ENCODE measurements at places on chromosomes 16 and 17. TPM values are rescaled to one million over a fixed set of nuclear protein-coding genes. Genes with fewer than 3 reads are reported as not detected.

Gene PMFBP1
- total RNA-seq, result 0.88 TPM

Gene TP53TG3C
- total RNA-seq, result not detected

DNA sequence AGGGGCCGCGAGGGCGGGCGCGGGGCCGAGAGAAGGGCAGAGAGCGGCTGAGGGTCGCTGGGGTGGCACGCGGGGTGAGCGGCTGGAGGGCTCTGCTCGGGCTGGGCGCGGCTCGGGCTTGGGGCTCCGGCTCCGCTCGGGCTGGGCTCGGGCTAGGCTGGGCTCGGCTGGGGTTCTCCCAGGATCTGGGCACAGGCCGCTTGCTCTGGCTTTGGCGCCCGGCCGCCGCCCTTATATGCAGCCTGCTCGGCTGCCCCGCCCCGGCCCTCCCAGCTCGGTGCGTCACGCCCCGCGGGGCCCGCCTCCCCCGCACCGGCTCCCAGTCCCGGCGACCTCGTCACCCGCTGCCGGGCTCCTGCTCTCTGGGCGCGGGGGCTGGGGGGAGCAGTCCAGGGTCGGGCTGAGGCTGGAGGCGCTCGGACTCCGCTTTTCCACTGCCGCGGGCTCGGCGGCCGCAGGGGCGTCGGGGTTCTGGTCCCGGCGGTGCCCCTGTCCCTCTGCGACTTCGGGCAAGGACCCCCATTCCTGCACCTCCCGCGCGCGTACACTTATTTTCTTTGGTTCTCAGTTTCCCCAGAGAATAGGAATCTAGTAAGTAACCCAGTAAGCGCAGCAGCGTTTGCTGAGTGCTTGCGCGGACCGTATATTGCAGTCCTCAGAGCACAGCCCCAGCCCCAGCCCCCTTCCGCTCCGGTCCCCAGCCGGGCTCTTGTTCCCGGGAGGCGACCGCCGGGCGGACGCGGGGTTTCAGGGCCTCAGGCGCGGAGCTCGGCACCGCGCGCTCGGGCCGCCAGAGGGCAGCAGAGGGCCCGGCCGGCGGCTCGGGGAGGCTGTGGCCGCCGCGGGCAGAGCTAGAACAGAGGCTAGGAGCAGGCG is at the start of gene RASD1:
Gene RASD1, minus strand, starts transcription at position 207 of the 876 bp plus-strand sequence. CDS start 214 bp downstream, outside the sequence.
- DNase-seq, result peak; percentile 91
- H3K27me3 ChIP-seq, result no peaks in the 10 kb centered on the region
- peaks cover 18% of the 10 kb centered on the region for H3K4me1 ChIP-seq
- H3K4me3 ChIP-seq, result peak within 1 kb of the TSS; percentile 80

Gene SRRM2
- total RNA-seq, result 268 TPM

GRCh38 chr17:34130544-34130943 is 124.5 kb upstream of the CCL2 start:
- no peaks in the 10 kb centered on the region for H3K36me3 ChIP-seq
- DNase-seq, result no peak
- no peak overlapping the region for H3K4me3 ChIP-seq
- H3K27ac ChIP-seq, result no peak overlapping the region
- no peaks in the 10 kb centered on the region for H3K27me3 ChIP-seq

- H3K4me1 ChIP-seq, result peaks cover 12% of the 10 kb centered on the region
- no peaks in the 10 kb centered on the region for H3K27me3 ChIP-seq
- H3K27ac ChIP-seq, result peak overlapping the region; percentile 48
- no peak overlapping the region for H3K4me3 ChIP-seq
- H3K36me3 ChIP-seq, result peaks cover 42% of the 10 kb centered on the region
- DNase-seq, result peak; percentile 38
These were observed 6.5 kb upstream of the QRICH2 start for GRCh38 chr17:76314392-76315227.

DNA sequence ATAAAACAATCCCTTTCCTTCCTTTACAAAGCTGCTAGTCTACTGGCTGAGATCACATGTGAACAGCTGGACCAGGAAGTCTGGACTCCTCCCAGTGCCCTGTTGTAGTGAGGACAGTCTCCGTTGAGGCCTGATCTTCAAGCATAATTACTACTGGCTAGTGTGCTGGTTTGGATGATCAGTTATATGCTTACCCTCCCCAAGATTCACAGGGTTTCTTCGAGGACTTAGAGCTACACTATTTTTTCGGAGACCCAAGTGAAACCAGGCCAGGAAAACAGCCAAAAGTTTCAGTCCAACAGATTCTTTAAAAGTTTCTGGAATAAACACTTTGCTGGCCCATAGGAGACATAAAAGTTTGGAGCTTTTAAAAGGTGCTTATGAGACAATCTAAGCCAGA is 194.9 kb upstream of the CDH11 start:
- H3K4me1 ChIP-seq, result no peaks in the 10 kb centered on the region
- H3K27ac ChIP-seq, result no peak overlapping the region
- H3K36me3 ChIP-seq, result no peaks in the 10 kb centered on the region
- DNase-seq, result no peak
- no peak overlapping the region for H3K4me3 ChIP-seq
- H3K27me3 ChIP-seq, result no peaks in the 10 kb centered on the region

Gene USP10
- total RNA-seq, result 63.0 TPM

DNA sequence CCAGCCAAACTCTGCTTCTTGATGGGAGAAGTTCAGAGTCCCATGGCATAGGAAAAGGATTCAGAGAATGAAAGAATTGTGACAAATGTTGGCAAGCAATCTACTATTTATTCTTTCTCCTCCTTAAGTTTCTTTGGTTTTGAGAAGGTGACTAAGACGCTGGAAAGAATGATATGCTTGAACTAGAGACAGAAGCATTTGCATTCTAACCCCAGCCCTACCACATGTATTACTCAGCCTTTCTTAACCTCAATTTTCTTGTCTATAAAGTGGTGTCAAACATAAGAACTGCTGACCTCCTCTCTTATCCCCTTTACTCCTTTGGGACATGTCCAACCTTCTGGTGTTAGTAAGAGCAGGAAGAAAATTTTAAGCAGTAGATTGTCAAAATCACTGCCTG is 124.7 kb downstream of the HS3ST2 start:
- no peaks in the 10 kb centered on the region for H3K27me3 ChIP-seq
- DNase-seq, result no peak
- no peak overlapping the region for H3K4me3 ChIP-seq
- no peak overlapping the region for H3K27ac ChIP-seq

Gene SLFN14
- total RNA-seq, result not detected

DNA sequence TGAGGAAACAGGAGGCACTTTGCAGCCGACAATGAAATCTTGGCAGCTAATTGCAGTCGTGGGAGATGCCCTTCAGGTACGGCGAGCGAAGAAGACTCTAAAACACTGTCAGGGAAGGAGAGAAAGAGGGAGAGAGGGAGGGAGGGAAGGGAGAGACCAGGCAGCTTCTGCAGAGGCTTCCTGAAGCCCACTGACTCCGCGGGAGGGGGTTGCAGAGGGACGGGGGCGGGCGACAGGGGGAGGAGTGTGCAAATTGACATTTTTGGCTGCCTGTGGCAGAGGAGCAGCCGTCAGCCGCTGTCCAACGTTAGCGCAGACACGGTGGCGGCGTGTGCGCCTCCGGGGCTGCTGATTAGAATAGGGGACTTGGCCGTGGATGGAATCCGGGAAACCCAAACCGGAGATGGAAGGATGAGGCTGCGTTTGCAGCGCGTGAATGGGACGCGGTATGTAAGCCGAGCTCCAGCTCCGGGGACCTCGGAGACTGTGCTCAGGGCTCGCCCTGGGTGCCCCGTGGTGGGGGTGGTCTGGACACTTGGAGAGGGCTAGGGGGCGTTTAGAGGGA is 849.1 kb upstream of the RBFOX1 start:
- no peaks in the 10 kb centered on the region for H3K36me3 ChIP-seq
- no peaks in the 10 kb centered on the region for H3K27me3 ChIP-seq
- H3K4me1 ChIP-seq, result no peaks in the 10 kb centered on the region
- no peak for DNase-seq

- no peak overlapping the region for H3K27ac ChIP-seq
- H3K36me3 ChIP-seq, result no peaks in the 10 kb centered on the region
- no peak for DNase-seq
- H3K4me1 ChIP-seq, result no peaks in the 10 kb centered on the region
These were observed 6.5 kb upstream of the CCL23 start for GRCh38 chr17:36024106-36024869.

GRCh38 chr16:65783709-65784474 is 582.6 kb upstream of the CDH5 start:
- no peak overlapping the region for H3K4me3 ChIP-seq
- H3K27me3 ChIP-seq, result no peaks in the 10 kb centered on the region
- no peaks in the 10 kb centered on the region for H3K4me1 ChIP-seq
- H3K27ac ChIP-seq, result no peak overlapping the region
- no peaks in the 10 kb centered on the region for H3K36me3 ChIP-seq

DNA sequence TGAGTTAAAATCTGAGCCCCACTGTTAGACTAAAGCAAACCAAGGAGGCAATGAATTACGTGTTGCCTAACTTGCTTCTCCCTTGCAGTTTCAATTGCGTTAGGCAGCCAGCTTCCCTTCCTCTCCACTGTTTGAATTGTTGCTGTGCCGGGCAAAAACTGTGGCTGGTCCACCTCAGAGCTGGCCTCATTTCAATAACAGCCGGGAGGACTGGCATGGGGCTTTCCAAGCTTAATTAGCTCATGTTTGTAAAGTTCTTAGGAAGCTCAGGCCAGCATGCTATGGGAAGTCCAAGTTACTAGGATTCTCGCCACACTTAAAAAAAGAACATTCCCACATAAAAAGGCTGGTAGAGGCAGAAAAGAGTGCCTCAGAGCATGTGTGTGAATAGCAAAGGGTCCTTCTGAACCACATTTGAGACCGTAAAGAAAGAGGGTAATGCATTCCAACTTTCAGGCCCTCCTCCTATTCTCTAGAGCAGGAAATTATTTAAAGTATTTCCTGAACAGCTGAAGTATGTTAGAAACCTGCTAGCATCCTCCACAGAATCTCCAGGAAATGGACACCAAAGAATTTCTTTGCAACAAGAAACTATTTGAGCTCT is 79.0 kb upstream of the SMURF2 start:
- peak overlapping the region; percentile 6 for H3K27ac ChIP-seq
- no peak overlapping the region for H3K4me3 ChIP-seq
- no peaks in the 10 kb centered on the region for H3K27me3 ChIP-seq
- DNase-seq, result peak; percentile 37

DNA sequence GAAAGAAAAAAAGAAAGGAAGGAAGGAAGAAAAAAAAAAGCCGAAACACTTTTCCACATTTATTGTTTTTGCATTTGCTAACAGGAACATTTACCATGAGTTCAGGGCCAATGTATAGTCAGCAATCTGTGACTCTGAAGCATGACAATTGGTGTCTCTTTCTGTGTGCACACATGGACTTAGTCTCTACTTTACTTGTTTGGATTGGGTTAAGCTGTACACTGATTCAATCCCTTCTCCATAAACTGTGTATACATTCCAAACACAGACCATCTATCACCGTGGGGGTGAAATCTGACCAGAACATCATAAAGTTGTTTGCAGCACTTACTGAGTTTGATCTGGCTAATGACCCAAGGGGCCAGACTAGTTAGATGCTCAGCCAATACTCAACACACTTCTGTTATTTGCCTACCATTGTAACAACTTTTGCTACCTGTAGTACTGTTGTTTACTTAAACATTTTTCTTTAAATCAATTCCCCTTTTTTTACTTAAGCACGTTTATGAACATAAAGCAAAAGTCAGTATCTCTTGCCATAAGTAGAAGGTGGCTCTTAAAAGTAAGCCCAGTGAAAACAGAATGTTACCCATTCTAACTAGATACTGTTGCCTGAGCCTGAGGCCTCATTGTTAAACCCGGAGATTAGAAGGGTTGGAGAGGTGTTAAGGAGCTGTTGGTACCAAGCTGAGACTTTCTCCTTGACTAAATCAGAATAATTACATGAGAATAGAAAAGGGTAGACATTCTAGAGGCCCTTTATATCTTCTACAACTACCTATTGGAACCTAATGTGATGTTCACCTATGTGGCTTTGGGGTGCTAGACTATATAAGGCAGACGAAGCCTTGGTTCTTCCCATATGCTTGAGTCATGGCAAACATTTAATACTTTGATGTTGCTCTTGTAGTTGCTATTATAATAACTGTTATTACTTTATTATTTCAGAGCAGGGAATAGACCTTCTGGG is 41.8 kb downstream of the SCNN1B start:
- no peaks in the 10 kb centered on the region for H3K4me1 ChIP-seq
- DNase-seq, result no peak
- no peak overlapping the region for H3K4me3 ChIP-seq
- H3K27ac ChIP-seq, result no peak overlapping the region

DNA sequence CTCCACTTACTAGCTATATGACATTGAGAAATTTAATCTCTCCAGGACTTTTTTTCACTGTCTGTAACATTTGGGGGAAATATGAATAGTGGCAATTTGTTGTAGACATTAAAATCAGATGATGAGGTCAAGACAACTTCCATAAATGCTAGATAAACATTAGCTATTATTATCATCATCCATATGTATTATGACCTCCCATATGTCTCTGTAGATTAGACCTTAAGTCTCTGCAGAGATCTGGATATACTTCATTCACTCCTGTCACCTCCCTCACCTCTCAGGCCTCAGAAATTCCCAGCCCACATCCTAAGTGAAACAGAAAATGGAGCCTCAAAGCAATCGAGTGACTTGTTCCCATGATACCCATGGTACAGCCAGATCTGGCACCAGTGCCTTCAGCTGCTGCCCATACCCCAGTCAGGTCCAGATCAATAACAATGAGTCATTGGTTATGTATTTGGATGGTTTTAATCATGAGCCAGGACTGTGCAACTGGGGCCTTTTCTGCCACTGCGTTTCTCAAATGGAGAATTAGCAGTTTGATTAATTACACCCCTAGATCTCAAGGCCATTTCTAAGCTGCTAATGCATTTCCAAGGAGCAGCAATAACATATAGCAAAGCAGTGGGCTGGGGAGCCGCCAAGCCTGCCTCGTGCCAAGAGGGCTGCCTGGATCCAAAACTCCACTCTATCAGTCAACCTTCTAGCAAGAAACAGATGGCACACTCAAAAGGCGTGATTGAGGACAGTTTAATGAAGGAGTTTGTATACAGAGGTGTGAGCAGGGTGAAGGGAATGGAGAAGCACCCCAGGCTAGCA is 2.6 kb upstream of the FDXR start:
- H3K36me3 ChIP-seq, result no peaks in the 10 kb centered on the region
- no peak for DNase-seq
- H3K27me3 ChIP-seq, result no peaks in the 10 kb centered on the region
- H3K4me3 ChIP-seq, result no peak overlapping the region
- peaks cover 42% of the 10 kb centered on the region for H3K4me1 ChIP-seq

GRCh38 chr16:72837846-72838585 is 209.9 kb downstream of the ZFHX3 start:
- no peak overlapping the region for H3K4me3 ChIP-seq
- no peaks in the 10 kb centered on the region for H3K36me3 ChIP-seq
- H3K4me1 ChIP-seq, result peaks cover 30% of the 10 kb centered on the region
- DNase-seq, result no peak
- H3K27ac ChIP-seq, result no peak overlapping the region

All from thyroid gland (tissue), 4 donors.